ENCODE measurements at places on chromosomes 7 and 10. TPM values are rescaled to one million over a fixed set of nuclear protein-coding genes. Genes with fewer than 3 reads are reported as not detected.

Gene TRIM4
- total RNA-seq: 19.5 TPM

Gene RAB19
- total RNA-seq: 0.21 TPM

Gene SFTPD
- total RNA-seq: 0.07 TPM

Gene FAM25G
- not detected for total RNA-seq

Gene SPDYE11
- total RNA-seq: not detected

Gene STEAP1
- 23.4 TPM for total RNA-seq

Gene ZP3
- total RNA-seq: 7.8 TPM

Gene ADRB1
- total RNA-seq: 0.41 TPM

Gene CLRN3
- not detected for total RNA-seq

Gene FANK1
- total RNA-seq: 4.1 TPM

Gene DENND2A
- 3.0 TPM for total RNA-seq

Gene HTRA1
- 388 TPM for total RNA-seq

Gene CLDN12
- total RNA-seq: 35.1 TPM
